NCI-H2107 (cell line): ENCODE measurements at places on chromosomes 5 and 9.

- DNase-seq: no peak
These were observed 330.2 kb upstream of the NREP start for GRCh38 chr5:112087222-112087621.

DNA sequence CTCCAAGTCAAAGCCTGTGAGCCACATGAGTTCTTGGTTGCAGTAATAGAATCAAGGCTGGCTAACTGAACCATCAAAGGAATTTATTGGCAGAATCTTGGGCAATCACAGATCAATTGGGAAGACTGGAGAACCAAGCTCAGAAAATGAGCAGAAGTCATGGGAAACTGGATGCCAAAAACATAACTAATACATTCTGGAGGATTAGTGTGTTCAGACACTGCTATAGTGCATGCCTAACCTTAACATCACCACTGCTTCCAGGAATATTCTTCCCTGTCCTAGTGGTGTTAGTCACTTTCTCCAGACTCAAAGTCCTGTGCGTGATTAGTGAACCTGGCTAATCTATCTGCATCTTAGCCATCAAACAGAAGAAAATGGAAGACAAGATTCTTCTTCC is 843.7 kb downstream of the EFNA5 start:
- DNase-seq: no peak

- DNase-seq: no peak
These were observed 35.8 kb downstream of the VLDLR start for GRCh38 chr9:2657427-2657826.

DNA sequence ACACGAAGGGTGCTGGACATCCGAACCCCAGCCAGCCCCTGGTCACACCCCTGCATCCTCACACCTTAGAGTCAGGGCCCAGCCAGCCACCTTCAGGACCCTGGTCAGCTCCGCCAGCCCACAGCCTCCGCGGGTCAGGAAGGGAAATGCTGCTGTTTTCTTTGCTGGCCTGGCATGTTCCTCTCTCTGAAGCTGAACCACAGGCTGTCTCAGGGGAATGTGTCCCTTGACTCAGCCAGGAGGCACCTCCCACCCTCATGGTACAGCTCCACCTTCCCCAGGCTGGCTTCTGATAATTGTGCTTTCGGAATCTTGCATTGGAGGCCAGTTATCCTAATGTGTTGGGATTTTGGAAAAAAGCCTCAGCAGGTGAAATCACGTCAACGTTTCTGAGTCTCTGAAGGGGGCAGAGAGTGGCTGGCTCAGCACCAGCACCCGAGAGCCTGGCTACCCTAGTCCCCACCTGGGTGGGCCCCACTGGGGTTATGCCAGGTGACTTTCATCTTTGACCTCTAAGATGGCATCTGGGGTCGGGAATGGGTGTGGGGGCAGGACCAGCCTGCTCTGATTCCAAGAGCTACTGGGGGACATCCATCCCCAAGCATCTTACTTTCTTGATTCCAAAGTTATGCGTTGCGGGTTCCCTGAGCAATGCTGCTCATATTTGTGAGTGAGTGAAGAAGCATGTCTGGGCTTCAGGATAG is 9.8 kb upstream of the OLFM1 start:
- DNase-seq: no peak

GRCh38 chr5:81353189-81353588 is 40.7 kb downstream of the ACOT12 start:
- no peak for DNase-seq

DNA sequence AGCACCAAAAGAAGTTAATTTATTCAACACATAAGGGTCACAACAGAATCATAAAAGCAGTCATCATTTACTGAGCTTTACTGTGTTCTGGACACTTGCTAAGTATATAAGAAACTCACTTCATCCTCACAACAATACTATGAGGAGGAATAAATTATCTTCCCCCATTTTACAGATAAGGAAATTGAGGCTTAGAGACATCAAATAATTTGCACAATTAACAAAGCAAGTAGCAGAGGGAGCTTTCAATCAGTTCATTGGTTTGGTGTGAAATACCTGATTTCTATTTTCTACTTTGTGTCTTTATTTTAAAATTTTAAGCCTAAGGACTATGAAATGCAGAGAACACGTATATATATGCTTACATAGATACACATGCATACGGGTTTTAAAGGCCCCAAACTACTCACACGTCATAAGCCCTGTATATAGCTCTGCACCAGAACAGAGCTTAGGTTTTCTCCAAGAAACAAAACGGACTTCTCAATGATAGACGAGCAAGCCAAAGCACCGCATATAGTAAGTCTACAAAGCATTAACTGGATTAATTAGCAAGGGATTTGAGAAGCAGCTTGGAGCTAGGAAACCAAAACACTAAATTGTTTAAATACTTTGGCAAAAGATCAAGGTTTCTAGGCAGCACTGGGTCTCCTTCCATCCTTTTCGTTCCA is 95.6 kb downstream of the DENND1A start:
- no peak for DNase-seq

GRCh38 chr5:36537724-36538123 is 68.7 kb upstream of the SLC1A3 start:
- no peak for DNase-seq

GRCh38 chr5:9888501-9888901 is 258.4 kb upstream of the TAS2R1 start:
- DNase-seq: no peak

DNA sequence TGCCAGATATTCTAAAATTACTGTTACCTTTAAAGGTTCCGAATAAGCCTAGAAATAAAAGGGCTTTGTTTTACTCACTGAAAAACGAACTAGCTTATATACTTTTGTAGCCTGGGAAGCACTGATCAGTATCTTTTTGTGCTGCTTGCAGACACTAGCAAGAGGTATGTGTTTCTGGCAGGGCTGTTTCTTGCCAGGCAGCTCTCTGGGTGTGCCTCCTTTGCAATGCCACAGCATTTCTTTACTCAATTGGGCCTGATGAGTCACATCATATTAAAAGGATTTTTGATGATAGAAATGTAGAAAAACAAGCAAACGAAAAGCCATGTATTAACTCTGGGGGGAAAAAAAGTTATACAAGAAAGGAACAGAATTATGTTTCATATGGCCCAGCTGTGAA is 35.6 kb downstream of the CD180 start:
- DNase-seq: no peak

DNA sequence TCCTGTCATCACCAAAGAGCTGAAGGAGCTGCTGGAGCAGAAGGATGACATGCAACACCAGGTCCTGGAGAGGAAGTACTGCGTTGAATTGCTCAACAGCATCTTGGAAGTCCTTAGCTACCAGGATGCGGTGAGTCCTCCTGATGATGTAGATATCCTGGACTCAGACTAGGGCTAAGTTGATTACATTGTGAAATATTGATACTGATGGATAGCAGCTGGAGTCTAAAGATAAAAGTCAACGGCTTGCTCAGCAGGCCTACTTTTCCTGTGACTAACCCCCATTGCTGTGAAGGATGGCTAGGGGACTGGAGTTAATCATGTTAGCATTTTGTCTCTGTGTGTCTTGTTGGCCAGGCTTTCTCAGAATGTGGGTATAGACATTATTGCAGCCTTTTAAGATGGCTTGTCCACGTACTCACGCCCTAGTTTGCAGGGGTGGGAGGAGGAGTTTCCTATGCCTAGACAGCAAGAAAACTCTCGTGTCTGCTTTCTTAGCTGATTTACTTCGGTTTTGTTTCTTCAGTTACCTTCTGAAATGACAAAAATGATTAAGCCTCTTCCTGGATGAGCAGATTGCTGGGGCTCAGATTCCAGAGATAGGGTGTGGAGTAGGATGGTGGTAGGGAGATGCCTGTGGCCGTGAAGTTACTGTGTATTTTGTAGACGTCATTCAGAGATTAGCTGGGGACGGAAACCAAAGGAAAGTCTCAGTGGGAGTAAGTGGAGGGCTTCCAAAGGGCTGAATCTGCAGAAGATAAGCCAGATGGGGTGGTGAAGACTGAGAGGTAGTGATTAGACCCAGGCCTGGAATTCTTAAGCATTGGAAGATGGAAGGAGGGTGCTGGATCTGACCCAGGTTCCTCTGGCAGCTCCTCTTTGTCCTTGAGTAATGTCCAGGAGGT is 166.3 kb downstream of the DOCK2 start:
- no peak for DNase-seq

- DNase-seq: no peak
These were observed 47.7 kb upstream of the GARNL3 start for GRCh38 chr9:127216888-127217217.

GRCh38 chr9:14159440-14160216 is 154.3 kb downstream of the NFIB start:
- DNase-seq: no peak

DNA sequence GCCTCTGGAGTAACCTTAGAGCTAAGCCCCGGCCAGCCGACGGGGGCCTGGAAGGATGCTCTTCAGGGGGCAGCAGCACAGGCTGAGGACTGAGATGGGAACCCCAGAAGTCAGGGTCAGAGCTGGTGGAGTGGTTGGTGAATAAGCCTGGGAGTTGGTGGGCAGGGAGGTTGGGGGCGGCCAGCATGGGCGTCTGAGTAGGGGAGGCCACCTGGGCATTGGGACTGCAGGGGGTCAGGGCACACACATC is 14.4 kb downstream of the NINJ1 start:
- DNase-seq: no peak

DNA sequence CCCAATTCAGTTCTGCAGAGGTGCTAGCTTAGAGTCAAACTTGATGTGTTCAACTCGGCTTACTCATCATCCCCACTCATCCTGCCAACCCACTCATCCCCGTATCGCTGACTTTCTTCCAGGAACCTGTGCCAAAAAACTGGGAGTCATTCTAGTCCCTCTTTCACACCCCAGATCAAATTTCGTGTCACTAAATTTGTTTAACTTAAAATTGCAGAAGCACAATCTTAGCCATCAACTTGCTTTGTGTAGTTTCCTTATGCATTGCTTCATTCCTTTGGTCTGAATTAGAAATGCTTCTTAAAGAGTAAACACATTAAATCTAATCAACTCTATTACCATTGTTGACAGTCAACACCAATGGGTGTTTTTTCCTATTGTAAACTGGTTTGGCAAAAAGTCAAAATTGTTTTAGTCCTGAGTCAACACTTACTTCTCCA is 162.4 kb downstream of the TTC39B start:
- peak; percentile 7 for DNase-seq

DNA sequence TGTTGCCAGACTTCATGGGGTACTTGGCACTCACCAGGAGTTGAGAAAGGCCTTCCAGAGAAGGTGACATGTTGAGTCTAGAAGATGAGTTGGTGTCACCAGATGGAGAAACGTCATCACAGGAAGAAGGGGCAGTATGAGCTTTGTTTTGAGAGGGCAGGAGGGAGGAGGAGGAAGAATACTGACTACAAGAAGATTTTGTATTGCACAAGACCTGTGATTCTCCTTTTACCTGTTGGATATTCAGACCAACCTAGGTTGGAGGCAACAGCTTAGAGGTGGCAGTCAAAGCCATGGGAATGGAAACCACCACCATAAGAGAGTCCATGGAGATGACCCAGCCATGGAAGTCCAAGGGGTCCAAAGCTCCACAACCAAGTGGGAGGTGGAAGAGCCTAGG is 154.2 kb downstream of the TSSK1B start:
- DNase-seq: no peak

DNA sequence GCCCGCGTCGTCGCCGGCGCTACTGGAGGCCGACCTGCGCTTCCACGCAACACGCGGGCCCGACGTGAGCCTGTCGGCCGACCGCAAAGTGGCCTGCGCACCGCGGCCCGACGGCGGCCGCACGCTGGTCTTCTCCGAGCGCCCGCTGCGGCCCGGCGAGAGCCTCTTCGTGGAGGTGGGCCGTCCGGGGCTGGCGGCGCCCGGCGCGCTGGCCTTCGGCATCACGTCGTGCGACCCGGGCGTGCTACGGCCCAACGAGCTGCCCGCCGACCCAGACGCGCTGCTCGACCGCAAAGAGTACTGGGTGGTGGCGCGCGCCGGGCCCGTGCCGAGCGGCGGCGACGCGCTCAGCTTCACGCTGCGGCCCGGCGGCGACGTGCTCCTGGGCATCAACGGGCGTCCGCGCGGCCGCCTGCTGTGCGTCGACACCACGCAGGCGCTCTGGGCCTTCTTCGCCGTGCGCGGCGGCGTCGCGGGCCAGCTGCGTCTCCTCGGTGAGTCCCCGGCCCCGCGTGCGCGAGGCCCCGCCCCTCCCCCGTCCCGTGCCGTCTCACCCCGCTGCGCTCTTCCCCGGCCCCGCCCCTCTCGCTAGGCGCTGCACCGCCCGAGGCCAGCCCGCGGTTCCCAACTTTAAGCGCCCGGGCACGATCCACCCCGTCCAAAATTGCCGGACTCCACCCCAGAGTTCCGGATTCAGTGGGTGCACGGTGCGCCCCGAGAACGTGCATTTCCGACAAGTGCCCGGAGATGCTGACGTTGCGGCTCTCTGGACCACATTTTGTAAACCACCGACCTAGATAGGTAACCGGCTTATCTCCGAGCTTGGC is 42.8 kb downstream of the NEURL1B start:
- no peak for DNase-seq

GRCh38 chr9:38003230-38003629 is 65.8 kb downstream of the SHB start:
- no peak for DNase-seq

DNA sequence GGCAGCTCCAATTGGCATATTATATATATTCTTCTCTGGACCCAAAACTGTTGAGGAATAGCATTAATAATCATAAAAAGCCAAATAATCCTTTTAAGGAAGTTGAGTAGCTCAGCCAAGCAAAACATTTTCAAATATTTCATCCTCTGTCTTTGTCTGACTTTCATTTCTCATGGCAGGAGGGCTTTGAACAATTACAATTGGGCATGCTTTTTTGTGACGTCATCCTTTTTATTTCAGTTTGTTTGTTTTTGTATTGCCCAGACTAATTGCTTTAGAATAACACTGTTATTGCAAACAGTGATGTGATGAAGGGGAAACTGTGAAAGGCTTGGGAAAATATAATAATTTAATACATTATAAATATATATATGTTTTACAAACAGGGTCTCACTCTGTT is 65.2 kb upstream of the MAP1B start:
- DNase-seq: no peak

DNA sequence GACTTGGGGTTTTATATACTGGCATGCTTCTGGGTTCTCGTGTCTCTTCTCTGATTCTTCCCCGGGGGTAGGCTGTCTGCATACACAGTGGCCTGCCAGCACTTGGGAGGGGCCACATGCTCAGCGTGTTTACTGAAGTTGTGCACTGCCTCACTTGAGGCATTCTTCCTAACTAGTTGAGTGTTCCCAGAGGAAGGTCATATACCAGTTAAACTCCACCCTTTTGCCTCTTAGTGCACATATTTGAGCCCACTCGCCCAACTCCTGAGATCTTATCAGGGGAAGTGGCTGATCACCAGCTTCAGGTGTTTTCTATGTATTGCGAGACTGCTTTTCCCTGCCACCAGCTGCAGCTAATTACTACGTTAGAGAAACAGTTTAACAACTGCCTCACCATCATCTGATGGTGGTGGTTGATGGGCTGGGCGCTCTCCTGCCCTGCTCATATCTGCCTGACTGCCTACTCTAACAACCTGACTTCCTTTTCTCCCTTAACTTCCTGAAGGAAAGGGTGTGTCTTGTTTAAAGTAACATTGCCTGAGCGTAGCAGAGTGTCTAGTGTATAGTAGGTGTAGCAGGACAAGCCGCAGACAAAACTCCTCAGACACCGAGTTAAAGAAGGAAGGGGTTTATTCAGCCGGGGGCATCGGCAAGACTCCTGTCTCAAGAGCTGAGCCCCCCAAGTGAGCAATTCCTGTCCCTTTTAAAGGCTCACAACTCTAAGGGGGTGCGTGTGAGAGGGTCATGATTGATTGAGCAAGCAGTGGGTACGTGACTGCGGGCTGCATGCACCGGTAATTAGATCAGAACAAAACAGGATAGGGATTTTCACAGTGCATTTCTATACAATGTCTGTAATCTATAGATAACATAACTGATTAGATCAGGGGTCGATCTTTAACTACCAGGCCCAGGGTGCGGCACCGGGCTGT is 60.1 kb upstream of the CLINT1 start:
- DNase-seq: no peak
